Panc1 (cell line): ENCODE measurements at places on chromosomes 2 and 18. TPM values are rescaled to one million over a fixed set of nuclear protein-coding genes. Genes with fewer than 3 reads are reported as not detected.

Gene RASGRP3
- total RNA-seq, result 2.6 TPM

Gene AGFG1
- 98.5 TPM for total RNA-seq

Gene TEX44
- total RNA-seq, result not detected

Gene PROM2
- total RNA-seq, result 1.4 TPM
